ENCODE measurements at places on chromosomes 12 and 14.

DNA sequence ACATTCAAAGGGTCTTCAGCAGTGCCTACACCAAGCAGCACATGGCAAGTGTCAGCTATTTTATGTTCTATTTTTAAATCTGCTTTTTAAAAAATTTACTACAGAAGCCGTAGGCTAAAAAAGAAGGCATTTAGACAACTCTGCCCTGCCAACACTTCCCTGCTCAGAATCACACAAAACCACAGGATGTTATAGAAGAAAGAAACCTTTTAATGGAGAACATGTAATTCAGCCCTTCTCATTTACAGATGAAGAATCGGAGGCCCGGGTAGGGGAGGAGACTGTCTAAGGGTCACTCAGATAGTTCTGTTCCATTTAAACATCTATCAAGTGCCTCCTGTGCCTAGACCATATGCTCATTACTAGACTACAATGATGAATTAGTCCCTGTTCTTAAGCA lies 171.8 kb upstream of the NTF3 start:
- no peak for DNase-seq

DNA sequence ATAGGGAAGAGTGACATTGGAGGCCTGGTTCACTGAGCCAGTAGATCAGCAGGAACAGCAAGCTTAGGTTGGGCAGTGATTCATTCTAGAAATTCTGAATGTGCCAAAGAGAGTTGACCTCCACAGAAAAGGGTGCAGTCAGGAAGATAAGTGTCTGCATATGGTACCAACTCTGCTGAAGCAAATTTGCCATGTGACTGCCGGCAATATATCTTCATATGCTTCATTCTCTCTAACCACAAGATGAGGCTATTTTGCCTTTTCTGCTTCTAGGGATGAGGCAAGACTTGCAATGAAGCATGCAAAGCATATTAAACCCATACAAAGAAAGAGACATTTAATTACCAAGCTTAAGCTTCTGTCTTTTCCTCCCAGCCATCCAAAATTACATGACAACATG lies 13.6 kb downstream of the CCDC198 start:
- DNase-seq = no peak

DNA sequence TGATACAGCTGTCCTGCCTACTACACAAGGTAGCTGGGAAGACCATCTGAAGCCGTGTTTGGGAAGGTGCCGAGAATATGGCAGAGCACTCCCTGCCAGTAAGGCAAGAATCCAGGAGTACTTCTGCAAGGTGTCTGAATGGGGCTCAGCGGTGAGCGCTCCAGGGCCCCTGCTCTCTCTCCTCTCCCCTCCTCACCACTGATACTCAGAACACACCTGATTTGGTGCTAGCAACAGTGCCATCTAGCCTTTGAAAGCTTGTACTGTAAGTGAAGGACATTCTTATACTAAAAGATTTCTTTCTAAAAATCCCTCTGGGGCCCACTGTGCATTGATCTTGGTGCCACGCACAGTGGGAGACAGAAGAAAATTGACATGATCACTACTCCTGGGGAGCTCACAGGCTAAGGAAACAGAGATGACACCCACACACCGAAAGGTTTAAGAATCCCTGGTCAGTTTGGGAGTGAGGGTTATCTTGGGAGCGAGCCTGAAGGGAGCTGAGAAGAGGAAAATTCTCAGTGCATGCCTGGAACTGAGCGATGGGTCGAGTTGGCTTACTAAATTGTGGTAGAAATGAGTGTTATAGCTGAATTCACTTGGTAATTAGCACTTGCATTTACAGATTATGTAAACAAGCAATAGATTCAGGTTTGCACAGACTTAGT lies 216.9 kb downstream of the NTF3 start:
- no peak for DNase-seq

DNA sequence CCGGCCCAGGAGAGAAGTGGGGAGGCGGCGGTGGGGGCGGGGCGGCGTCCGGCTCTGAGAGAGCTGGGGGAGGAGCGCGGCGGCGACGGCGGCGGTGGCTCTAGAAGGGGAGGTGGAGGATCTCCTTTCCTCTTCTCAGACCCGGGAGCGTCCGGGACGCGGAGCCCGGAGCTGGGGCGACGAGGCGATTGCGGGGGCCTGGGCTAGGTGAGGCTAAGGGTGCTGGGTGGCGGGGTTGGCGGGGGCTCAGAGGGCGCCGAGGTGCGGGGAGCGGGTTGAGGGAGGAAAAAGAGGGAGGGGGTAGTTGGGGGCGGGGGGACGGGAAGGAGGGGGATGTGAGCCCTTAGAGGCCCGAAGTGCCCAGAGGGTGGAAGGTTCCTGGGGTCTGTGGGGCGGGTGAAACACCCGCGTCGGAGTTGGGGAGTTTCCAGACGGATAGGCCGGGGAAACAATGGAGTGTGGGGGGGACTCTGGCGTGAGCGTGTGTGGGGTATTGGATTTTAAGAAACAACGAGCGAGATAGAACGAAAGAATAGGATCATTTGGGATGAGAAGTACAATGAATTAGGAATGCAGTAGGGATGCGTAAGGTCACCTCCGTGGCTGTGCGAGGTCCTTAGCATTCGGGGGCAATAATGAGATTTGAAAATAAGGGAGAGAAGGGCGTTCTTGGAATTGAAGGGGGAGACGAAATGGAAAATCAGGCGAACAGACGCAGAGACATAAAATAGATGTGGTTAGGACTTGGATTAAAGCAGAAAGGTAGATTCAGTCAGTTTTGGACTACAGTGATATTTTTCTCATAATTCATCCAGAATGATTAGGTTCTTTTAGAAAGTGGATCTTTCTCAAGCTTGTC lies at the start of gene SPATS2:
SPATS2 (plus strand) TSS at position 82 of the 859 bp plus-strand sequence. CDS start 93,551 bp downstream, outside the sequence.
- DNase-seq = peak; percentile 100

DNA sequence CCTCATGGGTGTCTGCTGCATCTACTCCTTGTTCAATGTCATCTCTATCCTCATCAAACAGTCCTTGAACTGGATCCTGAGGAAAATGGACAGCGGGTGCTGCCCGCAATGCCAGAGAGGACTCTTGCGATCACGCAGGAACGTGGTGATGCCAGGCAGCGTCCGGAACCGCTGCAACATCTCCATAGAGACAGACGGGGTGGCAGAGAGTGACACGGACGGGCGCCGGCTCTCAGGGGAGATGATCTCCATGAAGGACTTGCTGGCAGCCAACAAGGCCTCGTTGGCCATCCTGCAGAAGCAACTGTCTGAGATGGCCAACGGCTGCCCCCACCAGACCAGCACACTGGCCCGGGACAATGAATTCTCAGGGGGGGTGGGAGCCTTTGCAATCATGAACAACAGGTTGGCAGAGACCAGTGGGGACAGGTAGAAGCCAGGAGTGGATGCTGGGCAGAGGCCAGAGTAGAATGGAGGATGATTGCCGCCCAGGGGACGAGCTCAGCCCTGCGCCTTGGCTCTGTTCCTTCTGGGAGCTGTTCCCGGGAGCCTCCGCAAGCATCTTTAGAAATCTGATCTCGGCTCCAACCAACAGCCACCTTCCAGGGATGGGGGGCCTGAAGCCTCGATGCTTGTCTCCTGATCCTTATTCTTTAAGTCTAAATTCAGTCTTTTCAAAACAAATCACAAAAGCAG lies 71.6 kb upstream of the PSMC1 start:
- DNase-seq = no peak

All from glutamatergic neuron (in vitro differentiated cells).